ENCODE measurements at places on chromosomes 2 and 18. TPM values are rescaled to one million over a fixed set of nuclear protein-coding genes. Genes with fewer than 3 reads are reported as not detected.

KCNIP3 gene
- polyA plus RNA-seq, result 5.9 TPM

SERPINB4 gene
- not detected for polyA plus RNA-seq

NPAS2 gene
- 10.2 TPM for polyA plus RNA-seq

DSC2 gene
- 5.5 TPM for polyA plus RNA-seq

CMPK2 gene
- 3.3 TPM for polyA plus RNA-seq

SCYGR2 gene
- not detected for polyA plus RNA-seq

DNA sequence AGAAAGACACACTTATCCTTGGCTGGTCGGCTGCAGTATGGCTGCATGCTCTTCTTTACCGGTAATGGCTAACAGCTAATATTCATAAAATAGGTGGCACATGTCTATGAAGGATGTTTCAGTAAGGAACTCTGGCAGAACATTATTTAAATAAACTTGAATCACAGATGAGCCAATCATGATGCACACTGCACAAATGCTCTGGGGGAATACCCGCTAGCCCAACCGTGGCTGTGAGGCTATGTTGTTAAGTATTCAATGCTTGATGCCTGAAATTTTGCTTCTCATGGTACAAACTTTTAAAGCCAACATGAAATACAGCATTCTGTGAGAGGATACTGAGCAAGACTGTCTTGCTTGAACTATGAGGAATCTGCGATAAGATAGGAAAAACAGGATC lies 505.8 kb downstream of the ZEB2 start:
- DNase-seq, result no peak

- peak; percentile 48 for DNase-seq
Observed at GRCh38 chr2:85131116-85131515, 2.1 kb upstream of the TCF7L1 start.

- DNase-seq, result no peak
Observed at GRCh38 chr2:180828756-180829155, 151.6 kb upstream of the UBE2E3 start.

DNA sequence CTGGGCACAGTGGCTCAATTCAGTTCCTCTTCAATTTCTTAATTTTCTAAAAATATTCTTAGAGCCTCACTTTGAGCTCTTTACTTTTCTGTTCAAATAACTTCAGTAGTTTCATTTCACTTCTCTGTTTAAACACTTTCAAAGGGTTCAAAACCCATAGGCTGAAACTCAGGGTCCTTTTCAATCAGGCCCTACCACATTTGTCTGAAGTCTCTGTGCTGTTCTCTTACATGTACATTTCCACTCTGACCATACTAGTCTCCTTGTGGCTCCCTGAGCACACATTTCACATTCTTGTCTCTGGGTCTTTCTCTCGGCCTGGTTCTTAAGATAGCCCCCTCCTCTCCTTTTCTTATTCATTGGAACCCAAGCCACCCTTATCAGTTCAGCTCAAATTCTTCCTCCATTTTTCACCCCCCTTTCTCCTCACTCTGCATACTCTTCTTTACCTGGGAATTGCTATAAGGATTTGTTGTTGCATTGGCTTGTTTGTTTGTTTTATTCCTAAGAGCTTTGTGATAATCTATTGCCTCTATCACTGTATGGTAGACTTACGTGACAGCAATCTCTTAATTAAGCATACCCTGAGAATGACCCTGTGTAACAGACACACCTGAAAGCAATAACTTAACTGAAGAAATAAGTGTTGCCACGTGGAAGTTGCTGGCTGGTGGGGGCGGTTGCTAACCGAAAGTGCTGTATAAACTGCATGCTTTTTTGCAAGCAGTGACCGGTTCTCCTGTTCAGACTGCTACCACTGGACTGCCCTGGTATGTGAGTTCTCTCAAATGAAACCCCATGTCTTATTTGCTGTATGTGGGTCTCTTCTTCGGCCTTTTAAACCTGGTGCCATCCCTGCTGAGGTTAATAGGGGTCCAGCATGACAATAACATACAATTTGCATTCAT lies 27.7 kb upstream of the ACADL start:
- DNase-seq, result no peak

- no peak for DNase-seq
Observed at GRCh38 chr2:166891727-166892126, 3.4 kb downstream of the XIRP2 start.

GRCh38 chr18:21853775-21854552 lies 113.4 kb downstream of the MIB1 start:
- DNase-seq, result no peak

DNA sequence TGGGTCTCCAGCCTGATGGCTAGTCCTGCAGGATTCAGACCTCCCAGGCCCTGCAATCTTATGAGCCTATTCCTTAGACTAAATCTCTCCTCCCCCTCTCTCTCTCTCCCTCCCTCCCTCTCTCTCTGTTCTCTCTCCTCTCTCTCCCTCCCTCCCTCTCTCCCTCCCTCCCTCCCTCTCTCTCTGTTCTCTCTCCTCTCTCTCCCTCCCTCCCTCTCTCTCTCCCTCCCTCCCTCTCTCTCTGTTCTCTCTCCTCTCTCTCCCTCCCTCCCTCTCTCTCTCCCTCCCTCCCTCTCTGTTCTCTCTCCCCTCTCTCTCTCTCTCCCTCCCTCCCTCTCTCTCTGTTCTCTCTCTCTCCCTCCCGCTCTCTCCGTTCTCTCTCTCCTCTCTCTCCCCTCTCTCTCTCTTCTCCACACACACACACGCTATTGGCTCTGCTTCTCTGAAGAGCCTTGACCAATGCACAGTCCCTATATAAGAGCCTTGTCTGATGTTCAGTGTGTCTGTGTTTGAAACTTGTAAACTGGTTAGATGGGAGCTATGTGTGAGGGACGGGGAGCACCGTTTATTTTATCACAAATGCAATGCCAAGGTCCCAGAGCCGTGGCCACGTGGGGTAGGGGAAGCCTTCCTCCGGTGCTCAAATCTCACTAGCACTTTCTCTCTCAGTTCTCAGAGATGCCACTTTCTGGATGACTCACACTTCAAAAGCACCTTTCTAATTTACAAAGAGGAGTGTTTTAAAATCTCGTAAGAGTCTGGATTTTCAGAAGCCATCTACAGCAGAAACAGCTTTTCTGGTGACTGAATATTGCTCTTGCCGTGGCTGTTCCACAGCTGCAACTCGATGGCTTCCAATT lies 9.4 kb upstream of the PRLH start:
- no peak for DNase-seq

DNA sequence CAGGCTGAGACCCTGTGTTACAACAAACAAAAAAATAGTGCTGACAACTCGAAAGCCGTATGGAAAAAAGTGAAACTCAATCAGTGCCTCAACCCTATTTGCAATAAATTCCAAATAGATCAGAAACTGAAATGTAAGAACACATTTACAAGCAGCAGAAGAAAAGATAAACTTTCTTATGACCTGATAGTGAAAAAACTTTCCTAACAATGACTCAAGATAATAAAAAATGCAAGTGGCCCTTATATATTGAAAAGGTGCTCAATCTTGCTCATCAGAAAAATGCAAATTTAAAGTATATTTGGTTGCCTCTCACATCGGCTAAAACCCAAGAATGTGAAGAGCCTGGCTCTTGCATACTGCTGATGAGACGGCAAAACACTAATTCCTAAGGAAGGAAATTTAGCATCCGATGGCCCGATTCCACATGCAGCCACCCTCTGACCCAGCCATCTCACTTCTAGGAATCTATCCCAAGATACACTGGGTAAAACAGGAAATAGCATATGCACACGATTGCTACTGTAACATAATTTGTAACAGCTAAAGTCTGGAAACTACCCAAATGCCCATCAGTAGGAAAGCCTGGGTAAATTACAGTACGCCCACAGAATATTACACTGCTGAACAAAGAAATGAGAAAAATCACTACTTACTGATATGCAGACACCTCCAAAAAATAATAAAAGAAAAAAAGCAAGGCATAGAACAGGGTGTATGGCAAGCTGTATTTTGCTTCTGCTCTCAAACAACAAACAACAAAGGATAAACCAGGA lies 56.8 kb downstream of the HDLBP start:
- no peak for DNase-seq

GRCh38 chr2:28545590-28546200 lies 49.8 kb downstream of the PLB1 start:
- no peak for DNase-seq

DNA sequence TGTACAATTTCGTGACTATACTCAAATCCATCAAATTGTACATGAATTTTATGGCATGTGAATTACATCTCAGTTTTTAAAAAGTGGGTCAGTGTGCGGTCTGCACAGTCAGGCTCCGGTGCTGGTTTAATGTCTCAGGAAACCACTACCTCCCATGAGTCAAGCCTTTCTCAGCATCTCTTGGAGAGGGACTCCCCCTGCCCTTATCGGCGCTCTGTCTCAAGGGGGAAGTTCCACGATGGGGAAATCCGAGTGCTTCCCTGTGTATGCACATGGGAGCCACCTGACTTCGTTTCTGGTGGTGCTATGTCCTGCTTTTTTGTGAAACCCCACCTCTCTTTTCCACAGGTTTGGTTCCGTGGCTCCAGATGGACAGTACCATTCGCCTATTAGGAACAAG lies 72.5 kb downstream of the ACOXL start:
- no peak for DNase-seq

DNA sequence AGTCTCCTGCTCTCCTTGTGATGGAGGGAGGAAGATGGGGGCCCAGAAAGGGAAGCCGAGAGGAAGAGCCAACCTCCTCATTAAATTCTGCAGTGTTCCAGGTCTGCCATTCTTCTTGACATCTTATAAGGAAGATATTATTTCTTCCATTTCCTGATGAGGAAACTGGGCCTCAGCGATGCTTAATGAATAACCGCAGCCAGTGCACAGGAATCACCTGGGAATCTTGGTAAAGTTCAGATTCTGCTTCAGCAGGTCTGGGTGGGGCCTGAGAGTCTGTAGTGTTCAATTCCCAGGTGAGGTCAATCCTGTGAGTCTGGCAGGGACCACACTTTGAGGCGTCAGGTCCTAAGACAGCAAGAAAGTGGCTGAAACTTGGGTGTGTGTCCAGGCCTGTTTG lies 17.3 kb downstream of the PCARE start:
- DNase-seq, result no peak

- no peak for DNase-seq
Observed at GRCh38 chr2:233973786-233974185, 56.6 kb downstream of the TRPM8 start.

- no peak for DNase-seq
Observed at GRCh38 chr2:198054299-198054698, 249.9 kb downstream of the PLCL1 start.

DNA sequence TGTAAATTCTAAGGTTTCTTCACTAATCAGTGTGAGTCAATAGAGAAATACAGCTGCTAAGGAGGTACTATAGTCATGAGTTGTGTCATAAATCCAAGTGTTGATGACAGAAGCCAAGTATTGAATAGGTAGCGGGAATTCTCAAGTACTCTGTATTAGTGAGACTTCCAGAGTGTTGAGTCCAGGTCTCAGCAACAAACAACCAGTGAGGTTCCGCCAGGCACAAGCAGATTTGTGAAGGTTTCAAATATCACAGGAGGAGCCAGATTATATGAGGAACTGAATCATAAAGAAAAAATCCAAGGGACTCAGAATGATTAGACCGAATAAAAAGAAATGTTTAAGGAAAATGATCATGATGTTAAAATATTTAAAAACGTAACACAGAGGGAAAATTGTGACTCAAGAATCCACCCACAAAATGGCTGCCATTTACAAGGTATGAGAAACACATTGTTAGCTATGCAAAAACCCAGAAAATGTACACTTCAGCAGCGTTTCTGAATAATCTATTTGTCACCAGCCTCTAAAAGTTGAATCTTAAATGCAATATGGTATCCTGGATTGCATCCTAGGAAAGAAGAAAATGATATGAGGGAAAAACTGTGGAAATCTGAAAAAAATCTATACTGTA lies 27.3 kb upstream of the EVA1A start:
- DNase-seq, result no peak

DNA sequence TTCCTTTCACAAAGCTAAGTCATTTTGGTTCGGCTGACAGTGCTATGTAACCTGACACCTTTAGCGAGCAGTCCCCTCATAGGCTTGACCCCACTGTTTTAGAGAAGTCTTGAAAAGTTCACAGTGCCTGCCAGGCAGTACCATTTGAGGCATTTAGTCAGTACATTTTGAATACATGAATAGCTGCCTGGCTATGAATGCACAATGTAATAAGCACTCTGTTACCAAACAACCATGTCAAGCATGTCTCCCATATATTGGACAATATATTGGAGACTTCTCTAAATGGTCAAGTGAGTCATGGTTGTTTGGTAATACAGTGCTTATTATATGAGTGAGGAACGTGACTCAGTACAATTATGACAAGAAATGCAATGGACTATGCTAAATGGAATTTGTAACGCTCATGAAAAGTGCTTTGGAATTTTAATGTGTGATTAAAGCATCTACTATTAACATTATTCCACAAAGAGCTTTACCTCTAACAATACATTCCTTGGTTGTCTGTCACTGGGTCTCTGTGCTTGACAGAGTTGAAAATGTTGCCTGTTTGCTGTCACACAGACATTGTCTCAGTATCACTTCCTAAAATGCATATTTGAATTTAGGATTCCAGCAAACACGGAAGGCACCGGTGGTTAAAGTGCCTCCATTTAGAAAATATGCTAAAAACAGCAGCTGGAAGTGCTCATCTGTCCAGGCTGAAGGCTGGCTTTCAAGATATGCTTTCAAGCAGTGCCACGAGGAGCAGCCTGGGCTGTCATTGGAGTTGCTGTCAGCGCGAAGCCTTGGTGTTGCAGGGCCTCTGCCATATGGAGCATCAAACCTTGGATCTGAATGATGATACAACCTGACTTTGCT lies 458.6 kb downstream of the FBXO15 start:
- no peak for DNase-seq

- no peak for DNase-seq
Observed at GRCh38 chr18:36628435-36629137, 200.2 kb downstream of the TPGS2 start.
